Uterus (tissue), 4 donors: ENCODE measurements at places on chromosomes 7 and 10. TPM values are rescaled to one million over a fixed set of nuclear protein-coding genes. Genes with fewer than 3 reads are reported as not detected.

ADARB2 gene
- 0.76 TPM for total RNA-seq

PHYHIPL gene
- not detected for total RNA-seq

CD36 gene
- 186 TPM for total RNA-seq

BICC1 gene
- 19.1 TPM for total RNA-seq

KCNH2 gene
- total RNA-seq: 12.9 TPM

CCL26 gene
- total RNA-seq: not detected

CLDN15 gene
- 49.4 TPM for total RNA-seq

FAM25C gene
- total RNA-seq: not detected

HOXA11 gene
- 32.4 TPM for total RNA-seq

DNA sequence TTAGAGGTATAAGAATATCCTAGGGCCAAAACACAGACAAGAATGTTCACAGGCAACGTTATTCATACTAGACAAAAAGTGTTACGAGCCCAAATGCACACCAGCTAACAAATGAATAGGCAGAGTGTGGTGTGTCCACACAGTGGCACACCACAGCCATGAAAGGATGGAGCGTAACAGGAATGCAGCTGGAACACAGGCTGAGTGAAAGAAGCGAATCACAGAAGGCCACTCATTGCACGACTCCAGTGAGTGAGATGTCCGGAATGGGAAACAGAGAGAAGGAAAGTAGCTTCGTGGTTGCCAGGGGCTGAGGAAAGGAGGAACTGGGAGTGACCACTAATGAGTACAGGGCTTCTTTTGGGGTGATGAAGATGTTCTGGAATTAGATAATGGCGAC, 198.8 kb downstream of the TNS3 start:
- DNase-seq: no peak

DNA sequence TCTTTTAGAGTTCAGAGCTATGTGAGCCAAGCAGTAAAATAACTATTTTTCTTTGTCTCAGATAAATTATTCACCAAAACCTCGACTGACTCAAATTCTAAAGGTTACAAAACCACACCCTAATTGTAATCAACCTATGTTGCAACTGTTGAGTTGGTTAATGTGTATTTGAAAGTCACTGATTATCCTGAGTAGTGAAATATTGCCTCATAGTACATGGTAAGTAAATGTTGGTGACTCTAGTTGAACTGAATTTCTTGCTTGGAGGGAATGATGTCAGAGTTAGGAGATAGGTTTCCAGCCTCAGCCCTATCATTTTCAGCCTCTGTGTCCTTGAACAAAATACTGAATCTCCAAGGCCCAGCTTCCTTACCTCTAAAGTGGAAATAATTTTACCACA, 3.0 kb upstream of the CYP2C18 start:
- no peak for DNase-seq

GRCh38 chr7:98641646-98642500, 24.8 kb downstream of the NPTX2 start:
- no peak for DNase-seq

DNA sequence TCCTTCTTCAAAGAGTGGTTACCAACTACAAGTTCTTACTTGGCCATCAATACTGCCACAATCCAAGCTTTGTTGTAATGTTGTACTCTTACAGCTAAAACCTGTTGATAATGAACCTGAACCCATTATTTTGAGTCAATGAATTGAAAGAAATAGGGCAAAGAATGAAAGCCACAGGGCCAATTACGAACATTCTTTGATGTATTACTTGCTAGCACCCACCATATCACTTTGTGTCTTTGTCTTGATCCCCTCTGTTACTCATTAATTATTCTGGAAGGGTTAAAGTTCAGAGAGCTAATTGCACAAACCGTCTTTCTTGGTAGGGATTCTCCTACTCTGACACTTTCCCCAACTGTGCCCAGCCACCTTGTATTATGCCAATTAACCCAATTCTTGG, 53.2 kb upstream of the TFEC start:
- DNase-seq: no peak

DNA sequence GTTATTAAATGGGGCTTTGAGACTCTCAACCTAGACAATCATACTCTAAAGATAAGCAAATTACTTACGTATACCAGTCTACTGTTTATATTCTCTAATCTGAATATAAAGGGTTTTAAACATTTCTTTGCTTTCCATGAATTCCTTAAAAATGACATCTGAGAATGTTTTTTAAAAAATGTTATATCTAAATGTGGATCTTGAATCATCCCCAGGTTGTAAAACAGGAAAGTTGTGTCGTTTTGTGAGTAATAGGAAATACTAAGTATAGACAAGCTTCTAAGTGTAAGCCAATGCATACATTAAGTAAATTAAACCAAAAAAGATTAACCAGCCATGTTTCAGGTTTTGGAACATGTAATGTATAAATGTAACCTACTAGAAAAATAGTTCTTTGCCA, 26.8 kb downstream of the ADD3 start:
- DNase-seq: no peak

GRCh38 chr10:340646-341045, 205.4 kb downstream of the ZMYND11 start:
- DNase-seq: no peak

GRCh38 chr10:84452003-84452402, 123.6 kb downstream of the CCSER2 start:
- no peak for DNase-seq

- no peak for DNase-seq
Measured at GRCh38 chr7:106223156-106223555, 61.6 kb downstream of the NAMPT start.

DNA sequence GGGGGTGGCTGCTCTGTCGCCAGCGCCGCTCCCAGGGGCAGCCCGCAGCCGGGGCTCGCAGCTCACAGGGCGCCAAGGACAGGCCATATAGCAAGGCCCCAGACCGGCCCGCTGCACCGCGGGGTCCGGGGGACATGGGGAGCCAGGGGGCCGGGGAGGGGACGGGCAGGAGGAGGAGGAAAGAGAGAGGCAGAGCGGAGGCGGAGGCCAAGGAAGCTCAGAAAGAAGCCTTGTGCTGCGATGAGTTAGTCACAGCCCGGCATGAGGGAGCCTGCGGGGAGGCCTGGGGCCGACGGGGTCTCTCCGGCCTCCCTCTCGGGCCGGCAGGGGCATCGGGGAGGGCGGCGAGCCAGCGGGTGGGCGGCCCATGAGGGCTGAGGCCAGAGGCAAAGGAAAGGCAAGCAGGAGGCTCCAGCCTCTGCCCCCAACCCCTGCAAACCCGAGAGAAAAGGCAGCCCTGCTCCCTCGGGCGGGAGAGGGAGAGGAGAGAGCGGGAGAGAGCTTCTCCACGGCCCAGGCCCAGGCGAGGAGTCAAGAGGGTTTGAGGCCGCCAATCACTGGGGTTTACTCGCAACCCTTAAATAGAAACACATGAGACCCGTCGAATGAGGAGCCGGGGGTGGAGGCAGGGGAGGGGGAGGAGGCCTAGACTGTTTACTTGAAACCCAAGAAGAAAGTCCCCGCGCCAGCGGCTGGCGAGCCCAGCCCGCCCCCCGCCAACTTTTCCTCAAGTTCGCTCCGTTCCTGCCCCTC, 167.9 kb downstream of the NEURL1 start:
- DNase-seq: peak; percentile 89

DNA sequence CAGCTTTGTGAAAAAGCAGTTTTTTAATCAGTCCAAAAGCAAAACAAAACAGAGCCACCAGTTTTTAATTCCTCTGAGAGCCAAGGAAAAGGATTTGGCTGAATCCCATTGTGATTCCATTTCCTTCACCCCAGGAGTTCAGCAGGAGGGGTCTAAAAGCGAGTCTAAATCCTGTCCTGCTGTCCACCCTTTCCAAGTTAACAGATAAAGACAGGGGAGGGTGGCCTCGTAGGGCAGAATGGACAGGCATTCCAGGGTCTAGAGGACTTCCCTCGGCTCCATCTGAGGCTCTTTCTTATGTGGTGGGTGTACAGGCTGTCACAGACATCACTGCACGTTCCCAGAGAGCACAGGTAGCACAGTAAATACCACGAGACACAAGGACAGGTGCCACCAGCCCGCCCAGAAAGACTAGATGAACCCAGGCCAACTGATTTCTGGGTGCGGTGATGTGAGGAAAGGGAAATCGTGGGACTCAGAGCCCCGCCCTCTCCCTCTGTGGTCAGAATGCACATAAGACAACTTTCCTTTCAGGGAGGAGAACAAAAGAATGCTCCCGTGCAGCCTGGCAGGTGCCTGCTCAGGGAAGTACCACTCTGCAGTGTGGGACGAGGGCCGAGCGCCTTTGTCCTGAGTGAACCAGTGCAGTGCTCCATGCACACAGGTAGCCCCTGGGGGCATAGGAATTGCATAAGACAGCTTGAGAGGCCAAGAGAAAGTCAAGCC, 119.7 kb downstream of the ABLIM1 start:
- no peak for DNase-seq

DNA sequence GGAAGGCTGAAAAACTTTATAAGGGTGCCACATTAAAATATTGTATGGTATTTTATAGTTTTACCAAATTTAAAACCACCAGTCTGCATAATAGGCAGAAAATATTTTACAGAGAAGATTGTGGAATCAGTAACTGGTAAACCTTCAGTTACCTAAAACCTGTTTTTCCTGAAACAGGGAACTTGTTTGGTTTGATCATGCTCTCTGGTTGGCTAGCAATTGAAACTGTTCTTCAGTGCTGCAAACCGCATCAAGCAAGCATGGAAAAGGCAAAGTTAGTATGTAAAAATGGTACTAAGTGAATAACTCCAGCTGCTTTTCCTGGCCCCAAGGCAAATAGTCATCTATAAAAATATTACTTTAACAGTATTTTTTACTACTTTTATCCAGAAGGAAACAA, 316.9 kb upstream of the LRRN3 start:
- DNase-seq: no peak

- DNase-seq: no peak
Measured at GRCh38 chr10:11724938-11725776, 17.0 kb upstream of the ECHDC3 start.

DNA sequence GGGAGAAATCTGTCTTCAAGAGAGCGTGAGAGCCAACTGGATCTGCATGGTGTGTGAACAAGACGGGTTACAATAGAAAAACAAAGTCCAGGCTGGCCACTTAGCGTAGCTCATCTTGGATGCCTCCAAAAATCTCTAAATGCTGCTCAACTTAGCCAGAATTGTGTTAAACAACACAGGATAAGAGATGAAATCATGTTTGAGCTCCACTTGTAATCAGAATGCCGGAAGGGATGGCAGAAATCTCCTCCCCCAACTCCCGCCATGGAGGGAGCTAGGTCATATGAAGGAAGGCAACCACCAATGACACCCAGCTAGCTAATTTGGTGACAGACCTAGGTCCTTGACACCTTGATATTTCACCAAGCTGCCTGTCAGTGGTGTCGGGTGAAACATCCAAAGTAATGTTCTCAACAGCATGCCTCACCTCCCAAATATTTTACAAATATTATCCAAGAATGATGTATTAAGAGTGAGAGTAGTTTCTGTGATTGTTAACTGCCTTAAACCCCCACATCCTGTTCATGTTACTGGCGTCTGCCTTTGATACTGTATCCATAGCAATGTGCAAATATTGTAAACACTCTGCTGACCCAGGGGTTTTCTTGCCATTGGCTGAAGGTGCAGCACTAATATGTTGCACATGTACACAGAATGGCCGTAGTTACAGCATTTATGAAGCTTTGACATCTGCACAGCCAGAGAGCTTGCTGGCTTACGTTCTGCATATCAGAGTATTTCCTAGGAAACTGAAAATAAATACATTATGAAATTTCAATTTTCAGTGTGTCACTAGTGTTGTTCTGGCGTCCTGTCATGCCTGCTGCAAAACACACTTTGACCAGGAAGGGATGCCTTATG, 25.8 kb downstream of the TMEM254 start:
- DNase-seq: peak; percentile 34

DNA sequence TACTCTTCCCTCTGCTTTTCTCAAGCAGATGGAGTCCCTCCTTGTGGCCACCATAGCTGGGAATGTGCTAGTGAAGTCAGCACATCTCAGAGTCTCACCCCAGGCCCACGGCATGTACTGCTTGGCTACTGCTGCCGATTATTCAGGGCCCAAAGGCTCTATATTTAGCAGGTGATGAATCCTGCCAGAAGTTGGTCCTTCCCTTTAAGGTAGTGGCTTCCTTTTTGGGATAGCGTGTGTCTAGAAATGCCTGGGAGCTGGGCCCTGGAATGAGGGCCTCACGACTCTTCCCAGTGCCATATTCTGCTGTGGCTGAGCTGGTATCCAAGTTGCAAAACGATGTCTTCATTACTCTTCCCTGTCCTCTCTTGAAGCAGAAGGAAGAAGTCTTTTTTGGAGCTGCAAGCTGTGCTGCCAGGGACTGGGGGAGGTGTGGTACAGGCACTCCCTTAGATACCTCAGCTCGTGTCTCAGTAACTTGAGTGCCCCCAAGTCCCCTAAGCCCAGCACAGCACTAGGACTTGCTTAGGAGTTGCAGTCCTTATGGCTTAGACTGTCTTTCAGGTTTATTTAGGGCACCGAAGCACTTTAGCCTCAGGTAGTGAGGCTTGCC, 100.1 kb downstream of the ADAM22 start:
- no peak for DNase-seq

- no peak for DNase-seq
Measured at GRCh38 chr10:8853048-8853447, 798.6 kb downstream of the GATA3 start.

DNA sequence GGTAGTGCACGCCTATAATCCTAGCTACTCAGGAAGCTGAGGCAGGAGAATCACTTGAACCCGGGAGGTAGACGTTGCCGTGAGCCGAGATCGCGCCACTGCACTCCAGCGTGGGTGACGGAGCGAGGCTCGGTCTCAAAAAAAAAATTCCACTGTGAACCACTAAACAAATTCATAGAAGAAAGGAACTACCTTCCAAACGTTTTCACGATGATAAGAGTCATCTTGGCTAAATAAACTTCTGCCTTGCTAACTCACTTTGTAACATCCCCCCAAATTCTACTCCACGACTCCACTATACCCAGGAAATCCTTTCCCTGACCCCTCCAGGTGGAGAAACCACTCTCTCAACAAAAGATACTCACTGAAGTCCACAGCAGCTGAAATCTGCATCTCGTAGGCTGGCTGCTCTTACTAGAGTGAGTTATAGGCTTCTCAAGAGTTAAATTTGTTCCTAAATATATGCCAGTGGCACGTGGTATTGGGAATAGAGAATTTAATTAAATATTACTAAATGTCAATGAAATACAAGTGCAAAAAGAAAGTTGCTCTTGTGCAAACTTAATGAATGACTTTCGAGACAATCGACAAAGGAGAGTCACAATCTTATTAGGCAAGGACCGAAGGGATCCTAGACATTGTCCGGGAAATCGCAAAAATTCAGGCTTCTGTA, 1.6 kb upstream of the GTF2I start:
- no peak for DNase-seq
